Activated CD4-positive, alpha-beta T cell treated with anti-CD3 and anti-CD28 coated beads, Interleukin-2, amount 50 U/mL, for 4 hours (primary cell): ENCODE measurements at places on chromosomes 7 and 10.
A peak's percentile ranks its signal among the peaks of the same experiment; 100 is the strongest.

GRCh38 chr7:2628130-2628482 lies 3.7 kb upstream of the TTYH3 start:
- DNase-seq: no peak

GRCh38 chr10:111137587-111137986 lies 60.8 kb downstream of the ADRA2A start:
- DNase-seq: no peak

DNA sequence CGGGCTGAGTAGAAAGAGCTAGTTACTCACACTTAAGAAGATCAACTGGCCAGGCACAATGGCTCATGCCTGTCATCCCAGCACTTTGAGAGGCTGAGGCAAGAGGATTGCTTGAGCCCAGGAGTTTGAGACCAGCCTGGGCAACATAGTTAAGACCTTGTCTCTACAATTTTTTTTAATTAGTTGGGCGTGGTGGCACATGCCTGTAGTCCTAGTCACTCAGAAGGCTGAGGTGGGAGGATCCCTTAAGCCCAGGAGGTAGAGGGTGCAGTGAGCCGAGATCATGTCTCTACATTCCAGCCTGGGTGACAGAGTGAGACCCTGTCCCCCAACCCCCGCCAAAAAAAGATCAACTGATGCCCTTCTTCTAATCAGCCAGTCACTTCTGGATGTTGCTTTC lies 74.6 kb upstream of the ATP6V0A4 start:
- no peak for DNase-seq

- DNase-seq: no peak
Measured at GRCh38 chr7:4080954-4081353, 601.1 kb upstream of the FOXK1 start.

- DNase-seq: no peak
Measured at GRCh38 chr7:141166926-141167325, 93.1 kb downstream of the TMEM178B start.

DNA sequence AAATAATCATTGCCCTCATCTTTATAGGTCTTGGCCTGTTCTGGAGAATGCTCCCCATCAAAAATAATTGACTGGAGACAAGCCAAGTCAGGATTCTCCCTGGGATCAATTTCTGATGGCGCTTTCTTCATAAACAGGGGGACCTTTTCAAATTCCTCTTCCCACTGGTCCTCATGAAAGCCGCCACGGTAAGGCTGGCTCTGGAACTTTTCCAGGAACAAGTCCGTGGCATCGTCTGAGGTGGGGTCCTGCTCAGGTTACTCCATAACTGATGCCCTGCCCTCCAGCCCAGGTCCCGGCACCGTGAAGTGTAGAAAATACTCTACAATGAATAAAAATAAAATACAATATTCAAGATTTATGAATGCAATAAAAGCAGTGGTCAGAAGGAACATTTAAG lies 79.4 kb upstream of the IGFBP3 start:
- no peak for DNase-seq

GRCh38 chr10:131626274-131626673 lies 274.5 kb upstream of the PPP2R2D start:
- no peak for DNase-seq

DNA sequence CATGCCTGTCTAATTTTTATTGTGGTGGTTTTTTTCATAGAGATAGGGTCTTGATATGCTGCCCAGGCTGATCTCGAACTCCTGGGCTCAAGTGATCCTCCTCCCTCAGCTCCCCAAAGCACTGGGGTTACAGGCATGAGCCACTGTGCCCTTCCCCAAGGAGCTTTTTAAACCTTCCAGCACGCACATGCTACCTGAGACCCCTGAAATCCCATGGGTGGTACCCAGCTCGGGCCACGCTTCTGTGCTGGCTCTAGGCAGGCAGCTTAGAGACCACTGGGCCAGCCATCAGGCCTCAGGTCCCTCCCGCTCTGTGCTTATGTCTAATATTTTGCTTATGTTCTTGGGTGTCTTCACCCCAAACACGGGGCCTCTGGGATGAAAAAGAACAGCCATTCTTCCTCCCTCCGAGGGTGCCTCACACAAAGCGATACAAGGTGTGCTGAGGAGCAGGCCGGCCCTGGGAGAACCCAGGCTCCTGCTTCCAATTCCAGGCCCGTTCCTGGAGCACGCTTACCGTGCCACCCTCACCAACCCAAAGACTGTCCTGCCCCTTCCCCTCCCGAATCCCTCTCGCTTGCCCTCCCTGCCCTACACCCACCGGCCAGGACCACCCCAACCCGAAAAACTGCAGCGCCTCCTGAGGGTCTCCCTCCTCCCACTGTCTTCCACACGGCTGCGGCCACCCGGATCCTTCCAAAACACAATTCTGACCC lies 10.9 kb downstream of the SPOCK2 start:
- DNase-seq: no peak

DNA sequence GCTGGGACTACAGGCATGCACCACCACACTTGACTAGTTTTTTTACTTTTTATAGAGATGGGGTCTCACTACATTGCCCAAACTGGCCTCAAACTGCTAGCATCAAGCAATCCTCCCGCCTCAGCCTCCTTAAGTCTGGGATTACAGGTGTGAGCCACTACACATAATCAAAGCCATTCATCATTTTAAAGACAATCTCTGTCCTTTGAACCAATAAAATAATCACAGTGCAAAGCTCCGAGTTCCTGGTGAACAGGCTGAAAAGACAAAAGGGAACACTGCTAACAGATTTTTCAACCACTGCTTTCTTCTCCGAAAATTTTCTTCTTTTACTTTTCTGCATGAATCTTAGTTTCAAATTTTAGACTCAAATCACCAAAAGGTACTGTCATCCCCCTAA lies 58.5 kb downstream of the PARD3 start:
- DNase-seq: no peak

GRCh38 chr10:89431977-89432376 lies 17.6 kb downstream of the IFIT5 start:
- no peak for DNase-seq

DNA sequence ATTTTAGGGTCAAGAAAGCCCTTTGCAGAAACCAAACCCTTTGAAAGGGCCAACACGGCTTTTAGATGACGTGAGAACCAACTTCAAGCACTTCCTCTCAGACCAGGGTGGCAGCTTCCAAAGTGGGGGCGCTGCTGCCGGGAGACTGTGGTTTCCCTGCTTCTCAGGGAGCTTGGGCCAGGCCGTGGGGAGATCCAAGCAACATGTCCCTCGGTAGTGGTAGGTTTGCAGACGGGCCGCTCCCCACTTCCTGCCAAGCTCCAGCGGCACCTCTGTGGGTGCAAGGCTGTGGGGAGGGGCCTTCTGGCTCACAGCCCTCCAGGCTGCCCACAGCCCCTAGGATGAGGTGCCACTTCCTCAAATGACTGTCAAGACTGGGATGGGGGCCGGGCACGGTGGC lies 132.4 kb downstream of the FAM53B start:
- DNase-seq: no peak

- DNase-seq: no peak
Measured at GRCh38 chr7:112202816-112203215, 3.4 kb downstream of the DOCK4 start.

GRCh38 chr10:60050366-60050765 lies 144.0 kb upstream of the CCDC6 start:
- no peak for DNase-seq

GRCh38 chr10:17235136-17235535 lies 7.1 kb downstream of the VIM start:
- no peak for DNase-seq

- no peak for DNase-seq
Measured at GRCh38 chr7:120553491-120553890, 280.5 kb downstream of the KCND2 start.

GRCh38 chr7:120997882-120998474 lies 9.5 kb downstream of the CPED1 start:
- no peak for DNase-seq

GRCh38 chr10:66752714-66753113 lies 173.1 kb upstream of the LRRTM3 start:
- no peak for DNase-seq

DNA sequence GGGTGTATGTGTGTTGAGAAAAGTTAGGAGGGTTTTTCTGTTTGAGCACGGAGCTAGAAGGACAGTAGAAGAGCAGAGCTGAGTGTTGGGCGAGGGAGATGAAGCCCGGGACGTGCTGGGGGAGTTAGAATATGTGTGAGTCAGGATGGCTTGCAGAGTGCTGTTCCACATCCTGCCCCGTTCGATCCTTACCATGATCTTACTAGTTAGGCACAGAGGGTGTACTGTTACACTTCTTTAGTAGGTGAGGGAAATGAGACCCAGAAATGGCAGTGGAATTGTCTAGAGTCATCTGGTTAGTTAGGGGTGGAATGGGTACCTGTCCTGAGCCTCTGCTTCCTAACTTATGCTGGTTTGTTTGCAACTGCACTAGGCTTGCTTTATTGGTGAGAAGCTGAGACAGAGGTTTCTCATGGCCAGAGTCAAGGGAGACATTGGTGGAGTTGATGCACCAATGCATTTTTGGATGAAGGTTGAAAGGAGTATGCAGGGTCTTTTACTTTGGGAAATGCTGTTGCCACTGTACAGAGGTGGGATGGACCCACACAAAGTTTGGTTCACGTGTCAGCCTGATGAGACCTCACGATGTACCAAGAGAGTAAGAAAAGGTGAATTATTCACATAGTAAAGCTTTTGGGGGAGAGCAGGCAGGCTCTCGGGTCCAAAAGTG lies 42.4 kb downstream of the CCNY start:
- DNase-seq: no peak

DNA sequence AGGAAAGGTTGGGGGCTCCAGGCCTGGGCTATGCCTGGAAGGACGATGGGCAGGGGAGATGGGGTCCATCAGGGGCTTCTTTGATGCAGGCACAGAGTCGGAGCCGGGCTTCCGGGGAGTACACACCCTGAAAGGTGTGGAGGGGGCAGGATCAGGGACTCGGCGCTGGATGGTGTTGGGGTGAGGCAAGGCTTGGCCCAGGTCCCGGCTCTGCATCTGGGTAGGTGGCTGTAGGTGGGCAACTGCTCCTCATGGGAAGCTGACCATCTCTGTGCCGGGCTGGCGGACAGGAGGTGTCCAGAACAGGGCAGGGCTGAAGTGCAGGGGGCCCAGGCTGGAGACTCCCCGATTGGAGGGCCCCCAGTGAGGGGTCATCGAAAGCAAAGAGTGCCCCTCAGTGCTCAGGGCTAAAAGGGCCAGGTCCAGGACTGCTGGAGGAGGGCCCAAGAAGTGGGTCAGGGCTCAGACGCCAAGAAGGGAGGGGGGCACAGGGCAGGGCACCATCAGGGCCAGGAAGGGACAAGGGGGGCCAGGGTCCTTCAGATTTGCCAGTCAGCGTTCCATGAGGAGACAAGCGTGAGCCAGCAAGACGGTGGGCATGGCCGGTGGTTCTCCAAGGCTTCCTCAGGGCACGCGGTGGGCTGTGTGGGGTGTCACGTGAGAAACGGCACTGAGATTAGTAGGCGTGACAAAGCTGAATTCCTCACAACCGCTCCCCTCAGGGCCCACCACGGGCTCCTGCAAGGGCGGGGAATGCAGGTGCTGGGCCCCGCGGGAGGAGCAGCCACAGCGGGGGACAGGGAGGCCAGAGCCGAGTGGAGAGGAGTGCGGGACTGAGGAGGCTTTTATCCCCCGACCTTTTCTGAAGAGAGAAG lies 97.0 kb downstream of the BMS1 start:
- no peak for DNase-seq

GRCh38 chr7:74672343-74672915 lies 14.9 kb downstream of the GTF2I start:
- no peak for DNase-seq

GRCh38 chr7:134374291-134374690 lies 57.6 kb upstream of the SLC35B4 start:
- DNase-seq: no peak

DNA sequence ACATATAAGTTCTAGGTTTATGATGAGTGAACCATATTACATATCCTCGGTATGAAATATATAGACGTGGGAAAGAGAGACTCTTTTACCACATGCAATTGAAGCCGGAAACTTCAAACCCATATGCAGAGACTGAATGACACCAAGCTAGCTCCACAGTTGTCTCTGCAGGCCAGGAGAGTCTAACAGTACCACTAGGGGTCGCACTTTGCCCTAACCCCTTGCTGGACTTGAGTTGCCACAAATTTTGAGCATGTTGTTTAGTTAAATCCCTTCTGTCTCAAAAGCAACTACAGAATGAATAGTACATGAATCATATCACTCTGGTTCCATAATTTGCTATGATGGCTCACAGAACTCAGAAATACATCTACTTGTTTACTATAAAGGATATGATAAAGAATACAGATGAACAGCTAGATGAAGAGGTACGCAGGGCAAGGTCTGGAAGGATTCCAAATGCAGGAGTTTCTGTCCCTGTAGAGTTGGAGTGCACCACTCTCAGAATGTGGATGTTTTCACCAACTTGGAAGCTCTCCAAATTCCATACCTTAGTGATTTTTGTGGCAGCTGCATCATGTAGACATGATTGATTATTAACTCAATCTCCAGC lies 112.4 kb upstream of the YAE1 start:
- DNase-seq: peak; percentile 19

DNA sequence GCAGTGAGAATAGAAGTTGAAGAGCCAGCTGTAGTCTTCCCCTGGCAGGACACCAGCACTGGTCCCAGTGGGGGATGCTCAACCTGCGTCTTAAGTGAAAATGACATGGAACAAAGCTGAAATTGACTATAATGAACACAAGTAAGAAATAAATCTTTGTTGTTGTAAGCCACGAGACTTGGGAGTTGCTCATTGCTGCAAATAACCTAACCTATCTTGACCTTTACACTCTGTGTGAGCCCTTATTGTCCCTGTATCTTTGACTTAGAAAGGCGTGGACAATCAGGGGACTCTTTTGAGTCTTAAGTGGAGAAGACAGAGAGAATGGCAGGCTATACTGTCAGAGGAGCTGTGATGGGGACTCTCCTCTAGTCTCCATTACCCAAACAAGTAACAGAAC lies 16.9 kb downstream of the ZC3HAV1L start:
- DNase-seq: no peak

- peak; percentile 78 for DNase-seq
Measured at GRCh38 chr7:35799846-35800717, 775 bp upstream of the SEPTIN7 start.

DNA sequence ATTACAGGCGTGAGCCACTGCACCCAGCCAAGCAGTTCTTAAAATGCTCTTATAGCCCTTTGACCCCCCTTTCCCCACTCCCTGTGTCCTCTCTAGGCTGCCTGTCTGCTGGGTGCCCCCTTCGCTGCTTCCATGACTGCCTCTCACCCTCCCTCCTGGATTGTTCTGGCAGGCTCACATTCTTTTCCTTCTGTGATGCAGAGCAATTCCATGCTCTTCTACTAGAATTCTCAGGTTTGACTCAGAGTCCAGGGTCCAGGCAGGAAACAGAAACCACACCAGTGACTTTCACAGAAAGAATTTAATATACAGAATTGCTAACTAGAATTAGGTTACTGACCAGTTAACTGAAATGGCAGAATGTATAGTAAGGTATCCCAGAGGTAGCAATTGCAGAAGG lies 244.8 kb downstream of the BAMBI start:
- no peak for DNase-seq

GRCh38 chr10:58513188-58514110 lies 777 bp downstream of the BICC1 start:
- DNase-seq: no peak

DNA sequence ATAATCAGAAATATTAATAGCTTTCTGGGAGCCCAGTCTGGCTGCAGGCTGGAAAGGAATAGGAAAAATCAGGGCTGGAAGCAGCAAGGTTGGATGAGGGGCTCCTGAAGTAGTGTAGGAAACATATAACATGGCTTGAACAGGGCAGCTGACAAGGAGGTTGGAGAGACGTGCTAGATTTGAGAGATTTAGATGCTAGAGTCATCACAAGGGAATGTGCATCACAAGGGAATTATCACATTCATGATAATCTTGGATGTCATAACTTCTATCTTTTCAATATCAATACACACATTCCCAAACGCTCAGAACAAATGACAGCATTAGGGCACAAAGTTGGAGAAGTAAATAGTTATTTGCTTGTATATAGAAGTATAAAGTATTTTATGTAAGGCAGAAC lies 120.9 kb upstream of the EGFR start:
- DNase-seq: no peak
